NCI-H1694 treated with DMSO at 0.1 percent for 48 hours (cell line): ENCODE measurements at places on chromosomes 11 and 22.

DNA sequence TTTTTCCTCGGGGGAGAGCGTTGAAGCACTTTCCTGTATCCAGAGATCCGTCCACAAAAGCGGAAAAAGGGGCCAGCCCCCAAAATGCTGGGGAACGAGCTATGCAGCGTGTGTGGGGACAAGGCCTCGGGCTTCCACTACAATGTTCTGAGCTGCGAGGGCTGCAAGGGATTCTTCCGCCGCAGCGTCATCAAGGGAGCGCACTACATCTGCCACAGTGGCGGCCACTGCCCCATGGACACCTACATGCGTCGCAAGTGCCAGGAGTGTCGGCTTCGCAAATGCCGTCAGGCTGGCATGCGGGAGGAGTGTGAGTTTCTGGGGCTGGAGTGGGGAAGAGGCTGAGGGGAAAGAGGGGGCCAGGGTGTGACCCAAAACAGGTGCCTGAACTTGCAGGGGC lies 2.6 kb downstream of the NR1H3 start:
- DNase-seq, result no peak

DNA sequence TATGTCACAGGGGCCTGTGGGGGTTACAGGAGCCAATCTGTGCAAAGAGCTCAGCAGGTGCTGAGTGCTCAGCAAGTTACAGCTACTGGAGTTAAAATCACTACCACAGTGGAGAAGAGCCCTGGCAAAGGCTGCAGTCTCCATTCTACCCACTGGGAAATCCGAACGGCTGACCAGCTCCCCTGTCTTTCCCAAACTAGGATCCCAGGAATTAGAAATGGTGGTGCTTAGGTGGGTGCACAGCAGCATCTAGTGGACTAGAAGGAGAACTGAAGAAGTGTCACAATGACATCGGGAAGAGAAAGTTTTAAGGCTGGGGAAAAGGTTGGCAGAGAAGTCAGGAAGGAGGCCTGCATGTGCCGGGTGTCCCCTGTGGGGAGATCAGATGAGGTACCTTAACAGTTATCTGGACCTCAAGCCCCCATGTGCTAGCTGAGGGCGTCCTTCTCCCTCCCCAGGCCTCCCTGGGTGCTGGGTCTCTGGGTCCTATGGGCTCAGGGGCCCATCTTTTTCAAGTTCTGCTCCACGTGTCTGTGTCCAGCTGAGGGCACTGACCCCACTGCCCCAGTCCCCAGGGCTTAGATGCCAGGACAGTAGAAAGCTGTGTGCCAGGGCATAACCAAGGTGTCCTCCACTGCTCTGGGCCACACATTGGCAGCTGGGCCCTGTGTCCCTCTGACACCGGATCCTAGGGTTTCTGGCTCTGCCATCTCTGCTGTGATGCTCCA lies 1.9 kb downstream of the PIWIL3 start:
- DNase-seq, result no peak

DNA sequence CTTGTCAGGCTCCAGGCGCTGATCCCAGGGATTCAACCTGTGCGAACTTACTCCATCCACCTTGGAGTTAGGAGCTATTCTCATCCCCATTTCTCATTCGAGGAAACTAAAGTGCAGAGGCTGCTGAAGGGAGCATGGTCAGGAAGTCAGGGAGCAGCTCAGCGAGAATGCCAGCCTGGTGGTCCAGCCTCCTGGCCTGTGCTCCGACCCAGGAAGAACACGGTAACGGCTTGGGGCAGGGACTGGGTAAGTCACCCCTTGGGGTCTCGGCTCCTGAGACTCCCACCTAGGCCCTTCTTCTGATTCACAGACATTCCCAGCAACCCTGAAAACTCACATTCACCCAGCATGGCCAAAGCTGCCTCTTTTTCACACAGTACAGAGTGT lies 132.8 kb downstream of the CRYBB2 start:
- no peak for DNase-seq

DNA sequence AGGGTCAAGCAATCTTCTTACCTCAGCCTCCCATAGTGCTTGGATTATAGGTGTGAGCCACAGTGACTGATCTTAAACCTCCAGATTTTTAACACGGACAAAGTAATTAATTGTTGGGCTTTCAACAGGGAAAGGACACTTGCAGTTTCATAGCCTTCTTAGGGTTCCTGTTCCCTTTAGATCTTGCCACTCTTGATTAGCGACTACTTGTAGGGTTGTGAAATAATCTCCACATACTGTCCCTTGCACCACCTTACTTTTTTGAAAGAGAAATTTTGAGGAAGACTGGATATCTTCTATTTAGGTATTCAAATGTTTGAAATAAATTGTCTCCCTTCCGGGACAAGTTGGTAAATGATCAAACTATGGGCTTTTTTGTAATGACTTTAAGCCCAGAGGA lies 7.6 kb downstream of the MS4A4E start:
- DNase-seq, result no peak

- no peak for DNase-seq
Measured at GRCh38 chr11:6402561-6402981, 12.3 kb downstream of the SMPD1 start.

GRCh38 chr11:68436985-68437926 lies 23.3 kb upstream of the PPP6R3 start:
- no peak for DNase-seq

GRCh38 chr11:69000391-69000790 lies 12.7 kb downstream of the MRGPRF start:
- no peak for DNase-seq

- DNase-seq, result no peak
Measured at GRCh38 chr11:14118072-14118471, 155.5 kb downstream of the SPON1 start.

GRCh38 chr11:797296-798092 lies 587 bp downstream of the SLC25A22 start:
- DNase-seq, result peak; percentile 86

- DNase-seq, result peak; percentile 15
Measured at GRCh38 chr22:22576244-22576988, 17.4 kb upstream of the PRAME start.

- DNase-seq, result peak; percentile 8
Measured at GRCh38 chr11:21415606-21416005, 746.2 kb downstream of the NELL1 start.

GRCh38 chr11:62501432-62501891 lies 45.1 kb downstream of the AHNAK start:
- no peak for DNase-seq

GRCh38 chr11:34639545-34639944 lies 18.7 kb downstream of the EHF start:
- no peak for DNase-seq

GRCh38 chr11:65225279-65226102 lies 36.3 kb upstream of the POLA2 start:
- peak; percentile 29 for DNase-seq
